A549 treated with CpdA at 1 μM for 4 hours (cell line): ENCODE measurements at places on chromosomes 2 and 18. TPM values are rescaled to one million over a fixed set of nuclear protein-coding genes. Genes with fewer than 3 reads are reported as not detected.

The EML6 gene
- 1.0 to 2.4 TPM (median 1.2 TPM) in 5 replicates for total RNA-seq

The NEB gene
- total RNA-seq: 0.29 to 0.86 TPM (median 0.34 TPM) in 5 replicates

The DNAH7 gene
- total RNA-seq: 0.76 to 1.5 TPM (median 0.81 TPM) in 5 replicates

The HNMT gene
- 0.38 to 1.8 TPM (median 0.68 TPM) in 5 replicates for total RNA-seq

The SLC30A3 gene
- 2.6 to 3.8 TPM (median 3.4 TPM) in 5 replicates for total RNA-seq

The CFAP210 gene
- 0.27 to 0.64 TPM (median 0.33 TPM) in 5 replicates for total RNA-seq

The IL1A gene
- total RNA-seq: 0.12 to 0.16 TPM (median 0.14 TPM) in 4 of 5 replicates, not detected in the other

The TUBB8B gene
- total RNA-seq: not detected in 5 replicates

The VWA3B gene
- 0.02 to 0.43 TPM (median 0.18 TPM) in 4 of 5 replicates, not detected in the other for total RNA-seq

The ATP8B1 gene
- 8.6 to 11.9 TPM (median 9.7 TPM) in 5 replicates for total RNA-seq

The CRYGC gene
- total RNA-seq: not detected in 5 replicates

The LIMS3 gene
- not detected in 5 replicates for total RNA-seq

The CCDC141 gene
- total RNA-seq: not detected in 5 replicates

The SLC40A1 gene
- total RNA-seq: 3.4 to 4.5 TPM (median 3.7 TPM) in 5 replicates

The AQP12B gene
- not detected in 5 replicates for total RNA-seq

The ANO7 gene
- total RNA-seq: 1.4 to 2.5 TPM (median 2.1 TPM) in 5 replicates

The RGPD3 gene
- total RNA-seq: 0.15 to 0.22 TPM (median 0.19 TPM) in 5 replicates
